Epithelial cell of esophagus (primary cell): ENCODE measurements at places on chromosomes 12 and 14.

DNA sequence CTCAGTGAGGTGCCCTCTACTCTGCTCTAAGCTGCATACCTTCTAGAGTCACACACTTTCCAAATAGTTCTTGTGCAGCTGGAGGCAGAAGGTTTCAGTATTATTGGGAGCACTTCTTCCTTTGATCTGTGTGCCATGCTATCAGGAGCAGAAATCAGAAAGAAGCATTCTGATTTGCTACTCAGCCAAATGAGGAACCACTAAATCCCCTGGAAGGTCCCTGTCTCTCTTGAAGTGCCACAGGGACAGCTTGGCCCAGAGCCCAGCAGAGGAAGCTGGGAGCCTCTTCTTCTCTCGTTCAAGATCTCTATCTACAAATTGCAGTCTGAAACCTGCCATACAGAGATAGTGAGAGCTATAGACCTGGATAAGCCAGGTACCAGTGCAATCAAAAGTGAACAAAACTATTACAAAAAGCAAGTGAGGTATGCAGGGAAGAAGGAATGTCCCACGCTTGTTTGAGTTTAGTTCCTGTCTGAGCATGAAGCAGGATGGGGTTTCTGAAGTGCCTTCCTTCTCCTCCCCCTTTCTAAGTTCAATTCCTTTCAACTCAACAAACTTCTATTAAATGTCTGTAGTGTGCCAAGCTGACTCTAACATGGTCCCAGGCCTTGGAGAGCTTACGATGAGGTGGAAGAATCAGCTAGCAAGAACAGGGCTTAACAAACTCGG lies 100.9 kb upstream of the PARP11 start:
- DNase-seq, result peak; percentile 15

GRCh38 chr12:62760779-62761178 lies 174.2 kb downstream of the PPM1H start:
- DNase-seq, result no peak

DNA sequence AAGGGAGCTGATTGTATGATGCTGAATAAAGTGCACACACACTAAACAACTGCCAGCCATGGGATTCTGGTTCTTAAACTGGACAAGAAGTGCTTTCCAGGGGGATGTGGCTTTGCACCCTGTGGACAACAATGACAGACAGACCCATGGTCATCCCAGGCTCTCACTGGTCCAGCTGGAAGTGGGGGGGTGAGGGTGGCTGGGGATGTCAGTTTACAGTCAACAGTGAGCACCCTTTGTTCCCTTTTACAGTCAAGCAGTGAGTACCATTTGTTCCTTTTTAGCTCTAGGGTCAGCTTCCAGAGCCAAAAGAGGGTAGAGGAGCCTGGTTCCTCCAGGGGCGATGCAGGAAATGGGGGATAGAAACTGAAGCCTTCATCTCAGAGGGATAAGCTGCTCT lies 100.7 kb downstream of the SMOC1 start:
- DNase-seq, result no peak

DNA sequence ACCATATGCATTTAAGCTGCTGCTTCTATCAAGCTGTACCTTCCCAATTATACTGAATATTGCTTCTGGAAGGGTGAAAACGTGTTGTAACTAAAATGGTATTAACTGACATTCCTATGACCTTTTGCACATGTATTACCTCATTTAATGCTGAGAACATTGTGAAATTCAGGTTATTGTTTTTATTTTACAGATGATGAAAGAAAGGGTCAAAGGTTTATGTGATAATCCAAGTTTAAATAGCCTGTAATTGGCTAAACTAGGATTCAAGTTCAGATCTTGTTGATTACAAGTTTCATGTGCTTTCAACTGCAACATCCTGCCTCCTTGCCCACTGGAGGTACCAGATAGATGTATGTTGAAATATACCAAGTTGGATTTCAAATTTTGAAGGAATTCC lies 433.3 kb upstream of the PRICKLE1 start:
- DNase-seq, result no peak

- peak; percentile 52 for DNase-seq
Observed at GRCh38 chr12:89448526-89448925, 76.1 kb downstream of the GALNT4 start.

DNA sequence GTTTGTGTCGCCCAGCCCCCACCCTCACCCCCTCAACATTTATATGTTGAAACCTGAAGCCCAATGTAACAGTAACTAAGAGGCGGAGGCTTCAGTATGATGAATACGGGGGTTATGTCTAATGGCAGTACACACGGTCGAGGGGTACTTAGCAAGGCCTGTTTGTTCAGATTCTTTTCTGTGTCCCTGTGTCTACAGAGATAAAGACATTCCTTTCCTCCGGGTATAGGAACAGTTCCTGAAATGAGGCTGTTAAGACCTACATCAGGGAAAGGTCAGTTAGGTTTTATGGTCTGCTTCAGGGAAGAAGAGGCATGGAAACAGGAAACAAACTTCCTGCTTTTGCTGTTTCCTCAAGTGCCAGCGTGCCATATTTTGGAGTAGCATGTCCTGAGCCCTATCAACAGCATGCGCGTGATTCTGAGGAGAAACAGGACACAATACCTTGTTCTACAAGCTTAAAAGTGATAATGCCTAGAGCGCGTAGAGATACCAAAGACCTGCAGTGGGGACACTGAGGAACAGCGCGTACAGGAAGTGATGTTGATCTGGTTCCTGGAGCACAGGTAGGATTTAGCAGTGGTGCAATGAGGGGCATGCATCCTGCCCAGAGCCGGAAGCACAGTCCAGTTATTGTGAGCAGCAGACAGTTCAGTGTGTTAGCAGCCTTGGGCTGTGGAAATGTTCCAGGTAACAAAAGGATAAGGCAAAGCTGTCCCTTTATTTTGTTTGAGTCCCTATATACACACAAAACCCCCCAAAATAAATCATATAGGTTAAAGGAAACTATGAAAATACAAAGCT lies 47.2 kb downstream of the FGD4 start:
- DNase-seq, result no peak

DNA sequence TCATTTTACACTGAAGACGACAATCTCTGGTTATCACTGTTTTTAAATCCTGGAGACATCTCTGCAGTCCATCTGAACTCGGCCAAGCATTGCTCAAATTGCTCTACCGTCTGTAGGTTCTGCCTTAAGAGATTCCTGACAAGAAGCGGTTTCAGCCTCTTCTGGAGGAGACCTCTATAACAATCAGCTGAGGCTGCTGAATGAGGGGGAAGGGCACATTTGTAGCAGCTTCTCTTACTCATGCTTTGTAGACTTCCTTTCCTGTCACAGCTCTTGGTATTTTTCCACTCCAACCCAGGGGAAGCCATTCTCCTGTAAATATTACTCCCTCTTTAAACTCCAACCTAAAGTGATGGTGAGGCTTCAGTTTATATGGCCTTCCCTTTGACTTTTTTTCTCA lies 3.0 kb downstream of the ARG2 start:
- peak; percentile 81 for DNase-seq

DNA sequence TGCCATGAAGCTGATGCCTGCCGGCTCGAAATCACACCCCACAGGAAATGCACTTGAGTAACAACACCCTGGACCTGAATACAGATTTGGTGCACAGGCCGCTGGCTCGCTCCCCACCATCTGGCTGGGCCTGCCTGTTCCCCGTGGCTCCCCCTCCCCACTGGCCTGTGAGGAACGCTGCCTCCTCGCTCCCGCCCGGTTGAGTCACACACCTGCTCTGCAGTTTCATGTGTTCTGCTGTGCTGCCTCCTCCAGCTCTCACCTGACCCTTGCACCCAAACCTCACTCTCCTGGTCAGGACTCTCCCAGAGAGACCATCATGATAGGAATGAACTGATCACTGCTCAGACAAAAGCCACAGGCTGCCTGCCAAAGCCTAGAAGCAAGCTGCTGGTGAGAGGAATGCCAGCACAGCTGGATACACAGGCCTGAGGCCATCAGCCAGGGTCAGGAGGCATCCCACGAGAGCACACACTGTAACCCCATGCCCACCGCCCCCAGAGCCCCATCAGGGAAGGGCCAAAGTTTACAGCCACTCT lies 3.8 kb upstream of the SIVA1 start:
- peak; percentile 81 for DNase-seq

DNA sequence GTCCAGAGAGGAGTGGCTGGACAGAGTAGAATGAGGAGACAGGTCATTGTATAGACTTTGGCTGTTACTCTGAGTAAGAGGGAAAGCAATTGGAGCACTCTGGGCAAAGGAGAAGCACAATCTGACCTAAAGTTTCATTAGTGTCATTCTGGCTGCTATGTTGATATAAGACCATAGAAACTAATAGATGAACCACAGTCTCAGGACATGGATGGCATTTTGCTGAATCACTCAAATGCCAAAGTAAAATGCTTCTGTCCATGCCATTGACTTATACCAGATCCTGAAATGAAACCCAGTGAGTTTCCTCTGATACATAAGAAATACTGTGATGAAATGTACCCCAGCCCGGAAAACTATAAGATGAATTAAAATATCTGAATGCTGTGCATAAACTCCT lies 65.8 kb upstream of the COCH start:
- no peak for DNase-seq

- peak; percentile 97 for DNase-seq
Observed at GRCh38 chr14:22268875-22269274, 320.1 kb downstream of the DAD1 start.

GRCh38 chr12:120652656-120653435 lies 12.4 kb downstream of the CABP1 start:
- no peak for DNase-seq

DNA sequence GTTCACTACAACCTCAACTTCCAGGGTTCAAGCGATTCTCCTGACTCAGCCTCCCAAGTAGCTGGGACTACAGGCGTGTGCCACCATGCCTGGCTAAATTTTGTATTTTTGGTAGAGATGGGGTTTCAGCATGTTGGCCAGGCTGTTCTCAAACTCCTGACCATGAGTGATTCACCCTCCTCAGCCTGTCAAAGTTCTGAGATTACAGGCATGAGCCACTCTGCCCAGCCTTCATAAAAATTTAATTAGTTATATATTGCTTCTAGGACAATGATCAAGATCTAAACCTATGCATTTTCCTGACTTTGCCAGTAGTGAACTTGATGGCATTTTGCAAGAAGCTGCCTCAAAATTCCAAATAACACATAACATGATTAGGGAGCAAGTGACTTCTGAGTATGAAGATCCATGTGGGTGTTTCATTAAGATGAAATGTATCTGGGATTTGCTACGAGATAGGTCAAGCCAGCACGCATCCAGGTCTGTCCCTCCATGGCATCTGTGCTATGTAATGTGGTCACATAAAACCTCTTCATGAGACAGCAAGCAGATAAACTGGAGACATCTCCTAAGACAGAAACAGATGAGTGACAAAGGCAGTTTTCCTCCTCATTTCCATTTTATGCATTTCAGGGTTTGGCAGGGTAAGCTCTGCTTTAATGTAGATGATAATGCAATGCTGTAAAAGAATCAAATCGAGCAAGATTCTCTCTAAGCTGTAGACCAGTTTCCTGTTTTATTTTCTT lies 319.4 kb upstream of the ATP2B1 start:
- DNase-seq, result peak; percentile 28

- no peak for DNase-seq
Observed at GRCh38 chr12:15597125-15597830, 191.9 kb downstream of the EPS8 start.

- DNase-seq, result no peak
Observed at GRCh38 chr12:52063082-52063924, 6.5 kb upstream of the ATG101 start.

- DNase-seq, result no peak
Observed at GRCh38 chr14:103656031-103656755, 27.2 kb downstream of the KLC1 start.

DNA sequence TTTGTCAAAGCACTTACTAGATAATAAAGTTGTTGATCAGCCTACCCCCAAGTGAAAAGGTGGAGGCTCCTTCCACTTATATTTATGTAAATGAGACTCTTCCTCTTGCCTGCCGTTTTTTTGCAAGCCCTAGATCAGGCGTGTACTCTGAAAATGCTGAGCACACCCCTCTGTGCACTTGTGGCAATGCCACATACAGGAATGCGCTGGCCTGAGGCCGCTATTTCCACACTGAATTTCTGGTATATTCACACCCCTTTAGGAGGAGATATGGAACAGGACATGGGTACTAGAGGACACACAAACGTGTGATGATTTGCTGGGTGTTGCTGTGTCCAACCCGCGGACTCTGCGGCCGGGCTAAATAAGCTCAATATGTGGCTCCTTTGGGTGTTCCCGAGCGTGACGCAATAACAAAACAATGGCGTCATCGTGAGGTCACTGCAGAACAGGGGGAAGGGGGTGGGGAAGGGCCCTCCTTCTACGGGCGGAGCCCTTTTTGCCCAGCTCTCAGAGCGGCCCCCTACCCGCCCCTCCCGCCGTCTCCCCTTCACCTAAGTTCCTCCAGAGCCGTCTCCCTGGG lies 554 bp upstream of the TSPAN31 start:
- DNase-seq, result no peak

DNA sequence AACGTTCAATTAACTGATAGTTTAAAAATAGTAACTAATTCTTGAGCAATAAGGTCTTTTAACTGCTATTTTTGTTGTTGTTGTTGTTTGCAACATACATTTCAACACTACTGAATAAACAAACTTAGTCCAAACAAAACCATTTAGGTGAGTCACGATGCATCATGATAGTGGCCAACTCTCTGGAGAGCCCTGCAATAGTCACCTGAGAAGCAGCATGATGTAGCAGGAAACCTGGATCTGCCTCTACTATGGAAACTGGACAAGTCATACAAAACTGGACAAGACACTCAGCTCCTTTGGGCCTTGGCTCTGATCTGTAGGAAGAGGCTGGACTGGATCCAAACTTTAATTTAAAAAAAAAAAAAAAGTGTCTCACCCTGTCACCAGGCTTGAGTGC lies 117.3 kb downstream of the MED13L start:
- DNase-seq, result peak; percentile 93

DNA sequence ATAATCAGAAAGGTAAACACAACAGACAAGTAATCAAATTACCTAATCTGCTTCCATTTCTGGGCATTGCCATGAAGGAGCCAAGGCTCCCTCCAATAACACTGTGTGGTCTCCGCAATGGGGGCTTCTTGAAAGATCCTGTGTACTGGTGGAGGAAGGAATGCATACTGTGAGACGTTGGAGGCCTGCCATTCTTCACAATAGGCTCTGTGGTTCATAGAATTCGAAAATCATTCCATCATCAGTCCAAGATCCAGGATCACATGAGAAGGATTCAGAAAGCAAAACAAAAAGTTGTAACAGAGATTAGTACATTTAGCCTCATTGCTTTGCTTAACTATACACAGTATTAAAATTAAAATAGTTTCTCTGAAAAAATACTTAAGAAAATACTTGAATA lies 76.3 kb downstream of the CDK17 start:
- DNase-seq, result no peak

DNA sequence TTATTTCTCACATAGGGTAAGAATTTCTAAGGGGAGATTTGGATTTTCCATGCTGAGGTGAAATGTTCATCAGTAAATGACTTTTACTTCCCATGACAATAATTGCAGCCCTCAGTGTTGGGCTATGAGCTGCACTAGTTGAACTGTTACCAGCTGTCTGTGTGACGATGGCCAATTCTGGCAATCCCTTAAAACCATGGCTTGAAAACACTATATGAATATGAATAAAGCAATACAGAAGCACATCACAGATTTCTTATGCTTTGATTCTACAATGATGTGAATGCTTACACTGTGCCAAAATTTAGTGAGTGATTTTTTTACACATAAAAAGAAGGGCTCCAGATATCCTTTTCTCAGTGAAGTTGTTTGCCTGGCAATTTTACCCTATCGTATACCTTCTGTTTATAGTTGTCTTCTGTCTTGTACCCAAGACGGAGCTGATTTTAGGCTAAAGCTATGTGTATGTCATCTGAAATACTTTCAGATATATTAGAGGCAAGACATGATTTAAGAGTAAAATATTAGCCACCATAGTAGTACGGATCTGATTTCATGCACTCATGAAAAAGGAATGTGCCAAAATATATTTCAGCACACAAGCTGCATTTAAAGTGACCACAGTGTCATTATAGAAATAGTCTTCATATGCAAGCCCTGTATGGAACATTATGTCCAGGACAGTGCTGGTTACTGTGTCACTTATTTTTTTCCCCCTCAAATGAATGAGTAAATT lies 52.0 kb downstream of the SLC38A4 start:
- DNase-seq, result no peak
